ENCODE measurements at places on chromosomes 3 and 15.
A peak's percentile ranks its signal among the peaks of the same experiment; 100 is the strongest.

DNA sequence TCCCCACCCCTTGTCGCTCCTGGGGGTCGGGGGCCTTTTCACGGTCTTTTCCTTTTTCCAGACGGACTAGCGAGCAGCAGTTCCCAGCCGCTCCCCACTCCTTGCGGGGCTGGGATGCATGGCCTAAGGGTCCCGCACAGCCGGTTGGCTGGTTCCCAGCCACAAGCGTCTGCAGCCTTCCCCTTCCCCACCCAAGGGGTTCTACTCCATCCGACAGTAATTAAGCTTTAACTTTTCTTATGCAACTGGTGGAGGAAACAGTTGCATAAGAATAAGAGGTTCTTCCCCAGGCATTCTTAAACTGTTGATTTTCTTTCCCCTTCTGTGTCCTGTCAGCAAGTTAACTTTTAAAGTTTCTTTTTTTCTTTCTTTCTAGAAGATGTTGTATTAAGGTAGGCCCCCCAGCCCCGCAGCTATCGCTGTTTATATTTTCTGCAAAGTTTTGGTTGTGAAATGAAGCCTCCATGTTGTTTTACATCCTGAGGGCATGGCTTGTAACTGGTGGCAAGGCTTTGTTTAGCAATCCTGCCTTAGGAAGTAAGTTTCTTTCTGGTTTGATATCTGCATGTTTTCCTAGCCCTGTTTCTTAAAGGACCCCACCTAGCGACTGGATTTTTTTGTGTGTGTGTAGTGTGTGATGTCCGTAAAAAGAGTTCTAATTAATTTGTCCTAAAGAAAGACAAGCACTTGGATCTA is 207.5 kb downstream of the ZNF385D start:
- no peak for DNase-seq

DNA sequence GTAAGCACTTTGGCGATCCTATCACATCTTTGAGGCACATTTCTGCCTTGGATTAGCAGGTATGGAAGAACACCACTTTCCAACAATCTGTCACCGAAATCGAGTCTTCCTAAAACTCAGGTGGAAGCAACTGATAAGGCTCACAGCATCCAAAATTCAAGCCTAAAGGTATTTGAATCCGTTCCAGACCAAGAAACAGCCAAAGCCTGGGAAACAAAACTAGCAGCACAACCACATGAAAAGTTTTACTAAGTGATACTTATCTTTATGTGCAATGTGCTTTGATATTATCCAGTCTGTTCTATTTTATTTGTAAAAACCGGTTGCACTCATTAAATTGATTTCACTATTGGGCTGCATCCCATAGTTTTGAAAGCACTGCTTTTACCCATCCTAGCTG is 40.5 kb upstream of the FAM174B start:
- DNase-seq = no peak

GRCh38 chr3:185473290-185473815 is 25.5 kb downstream of the TMEM41A start:
- no peak for DNase-seq

DNA sequence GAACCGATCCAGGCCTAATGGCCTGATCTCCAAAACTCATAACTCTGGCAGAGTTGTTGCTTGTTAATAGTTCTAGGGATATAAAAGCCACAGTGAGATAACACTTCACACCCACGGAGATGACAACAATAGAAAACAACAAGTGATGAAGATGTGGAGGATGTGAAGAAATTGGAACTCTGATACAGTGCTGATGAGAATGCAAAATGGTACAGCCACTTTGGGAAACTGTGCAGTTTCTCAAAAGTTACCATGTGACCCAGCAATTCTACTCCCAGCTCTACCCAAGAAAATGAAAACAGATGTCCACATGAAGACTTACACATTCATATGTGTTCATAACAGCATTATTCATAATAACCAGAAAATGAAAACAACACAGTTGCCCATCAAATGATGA is 3.8 kb downstream of the CMTM7 start:
- no peak for DNase-seq

DNA sequence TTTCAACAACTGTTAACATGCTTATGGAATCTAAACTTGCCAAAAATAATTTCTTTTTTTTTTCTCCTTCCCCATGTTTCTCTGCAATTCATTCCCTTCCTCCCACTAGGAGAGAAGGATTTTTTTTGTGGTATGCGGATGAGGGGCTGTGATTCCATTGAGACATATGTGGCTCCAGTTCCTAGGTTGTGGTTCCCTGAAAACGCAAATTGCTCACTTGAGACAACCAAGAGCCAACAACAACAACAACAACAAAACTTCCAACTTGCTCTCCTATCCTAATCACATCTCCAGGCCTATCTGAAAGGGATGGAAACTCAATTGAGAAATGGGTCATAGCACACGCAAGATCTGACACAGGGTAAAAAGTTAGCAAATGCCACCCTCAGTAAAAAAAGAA is 406.5 kb upstream of the TGFBR2 start:
- DNase-seq = no peak

- DNase-seq = no peak
These were observed 57.9 kb downstream of the ACAP2 start for GRCh38 chr3:195384952-195385351.

- DNase-seq = peak; percentile 53
These were observed 8.4 kb downstream of the DUOX2 start for GRCh38 chr15:45105586-45105985.

DNA sequence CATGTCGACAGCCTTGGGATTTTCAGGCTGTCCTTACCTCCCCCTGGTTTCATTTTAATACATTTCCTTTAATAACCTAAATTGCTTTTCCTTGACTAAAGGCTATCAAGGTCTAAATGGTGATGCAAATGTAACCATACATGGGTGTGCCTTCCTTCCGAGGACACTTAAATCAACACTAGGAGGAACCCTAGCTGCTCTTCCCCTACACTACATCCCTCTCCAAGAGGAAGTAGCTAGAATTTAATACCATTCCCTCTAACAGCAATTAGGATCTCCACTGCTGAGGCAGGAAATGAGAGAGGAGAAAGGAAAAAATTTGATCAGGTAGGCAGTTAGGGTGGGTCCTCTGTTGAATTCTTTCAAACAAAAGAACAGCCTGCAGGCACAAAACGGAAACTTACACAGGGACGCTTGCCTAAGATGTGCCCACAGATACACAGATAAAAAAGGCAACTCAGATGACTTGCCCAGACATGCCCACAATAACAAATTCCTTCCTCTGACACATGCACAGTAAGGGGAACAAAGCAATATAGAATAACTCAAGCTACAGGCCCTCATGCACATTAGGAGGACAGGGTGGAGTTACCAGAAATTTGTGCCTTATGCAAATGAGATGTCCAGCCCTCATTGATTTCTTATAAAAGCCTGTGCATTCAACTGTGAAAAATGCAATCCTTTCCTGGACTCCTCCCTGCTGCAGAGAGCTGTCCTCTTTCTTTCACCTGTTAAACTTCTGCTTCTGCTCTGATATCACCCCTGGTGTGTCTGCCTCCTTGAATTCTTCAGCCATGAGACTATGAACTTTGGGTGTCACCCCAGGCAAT is 1024.4 kb upstream of the CADM2 start:
- no peak for DNase-seq

DNA sequence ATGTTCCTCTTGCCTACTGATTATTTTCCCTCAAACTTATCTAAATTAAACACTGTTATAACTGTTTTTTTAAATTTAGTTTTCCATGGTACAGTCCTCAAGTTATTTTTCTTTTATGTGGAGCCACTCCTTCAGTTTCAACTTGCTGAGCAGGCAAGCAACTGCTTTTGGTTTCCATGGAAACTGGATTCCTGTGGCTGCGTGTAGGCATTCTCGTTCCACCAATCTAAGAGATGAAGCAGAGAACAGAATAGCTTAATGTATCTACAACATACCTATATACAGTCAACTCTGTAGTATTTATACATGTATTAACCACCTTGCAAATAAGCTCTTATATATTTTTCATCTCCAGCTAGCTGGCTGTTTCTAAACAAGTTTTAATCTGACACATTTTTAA is 25.8 kb upstream of the ANXA2 start:
- DNase-seq = no peak

DNA sequence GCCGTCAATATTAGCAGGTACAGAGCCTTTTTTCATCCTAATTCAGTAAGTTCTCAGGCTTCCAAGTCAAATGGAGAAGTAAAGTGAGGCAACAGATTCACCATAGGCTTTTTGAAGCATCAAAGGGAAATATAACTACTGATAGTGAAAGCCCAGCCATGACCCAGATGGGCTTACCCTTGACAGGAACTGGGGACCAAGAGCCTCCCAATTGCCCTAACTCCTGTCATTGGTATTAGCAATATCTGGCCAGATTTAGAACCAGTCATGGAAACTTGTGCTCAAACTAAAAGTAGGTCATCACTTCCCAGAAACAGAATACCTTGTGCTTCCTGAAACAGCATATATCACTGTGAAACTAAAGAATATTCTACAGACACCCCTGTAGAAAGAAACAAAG is 33.0 kb downstream of the NME9 start:
- DNase-seq = no peak

DNA sequence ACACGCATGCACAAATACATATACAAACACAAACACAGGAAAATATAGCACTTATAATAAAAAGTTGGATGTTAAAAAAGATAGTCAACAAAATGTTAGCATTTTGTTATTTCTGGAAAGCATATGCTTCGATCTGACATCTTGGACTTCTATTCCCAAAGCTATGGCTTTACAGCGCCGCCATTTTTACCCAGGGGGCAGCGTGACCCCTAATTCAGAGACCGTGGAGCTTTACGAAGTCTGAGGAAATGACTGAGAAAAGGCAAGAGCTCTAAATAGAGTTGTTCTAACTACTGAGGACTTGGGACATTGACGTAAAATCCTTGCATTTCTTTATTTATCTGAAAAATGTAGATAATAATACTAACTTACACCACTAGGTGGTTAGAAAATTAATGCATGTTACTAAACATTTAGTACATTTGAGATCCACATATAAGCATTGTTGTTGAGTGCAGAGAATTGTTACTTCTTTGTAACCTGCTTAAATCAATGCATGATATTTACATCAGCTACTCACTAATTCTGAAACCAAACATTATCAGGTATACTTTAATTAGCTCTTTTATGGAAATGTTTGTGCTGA is 155.4 kb downstream of the TP63 start:
- no peak for DNase-seq

DNA sequence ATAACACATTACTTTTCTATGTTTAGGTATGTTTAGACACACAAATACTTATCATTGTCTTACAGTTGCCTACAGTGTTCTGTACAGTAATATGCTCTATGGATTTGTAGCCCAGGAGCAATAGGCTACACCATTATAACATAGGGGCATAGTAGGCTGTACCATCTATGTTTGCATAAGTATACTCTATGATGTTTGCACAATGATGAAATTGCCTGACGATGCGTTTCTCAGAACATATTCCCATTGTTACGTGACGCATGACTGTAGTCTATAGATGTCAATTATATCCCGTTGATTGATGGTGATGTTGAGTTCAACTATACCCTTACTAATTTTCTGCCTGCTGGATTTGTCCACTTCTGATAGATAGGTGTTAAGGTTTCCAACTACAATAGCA is 139.4 kb upstream of the PFN2 start:
- no peak for DNase-seq
